Astrocyte of the hippocampus (primary cell): ENCODE measurements at places on chromosomes 12 and 14.

DNA sequence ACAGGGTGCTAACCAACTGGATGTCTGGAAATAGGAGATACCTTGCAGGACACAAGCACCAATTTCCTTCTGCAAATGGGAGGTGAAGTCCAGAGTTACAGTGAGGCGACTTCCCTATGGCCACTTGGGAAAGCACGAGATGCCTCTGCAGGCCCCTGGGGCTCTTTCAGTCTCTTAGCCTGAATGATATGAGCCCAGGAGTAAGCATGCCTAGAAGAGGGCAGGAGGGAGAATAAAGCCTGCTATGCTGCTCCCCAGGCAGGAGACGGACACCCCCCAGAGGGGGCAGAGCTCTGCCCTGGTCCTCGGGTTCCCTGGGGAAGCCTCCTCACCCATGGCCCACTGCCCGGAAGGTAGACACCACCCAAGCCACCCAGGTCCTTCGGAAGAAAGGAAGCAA is 105.1 kb downstream of the GCH1 start:
- no peak for DNase-seq

- DNase-seq: peak; percentile 77
Measured at GRCh38 chr12:102702447-102703114, 214.5 kb downstream of the PAH start.

DNA sequence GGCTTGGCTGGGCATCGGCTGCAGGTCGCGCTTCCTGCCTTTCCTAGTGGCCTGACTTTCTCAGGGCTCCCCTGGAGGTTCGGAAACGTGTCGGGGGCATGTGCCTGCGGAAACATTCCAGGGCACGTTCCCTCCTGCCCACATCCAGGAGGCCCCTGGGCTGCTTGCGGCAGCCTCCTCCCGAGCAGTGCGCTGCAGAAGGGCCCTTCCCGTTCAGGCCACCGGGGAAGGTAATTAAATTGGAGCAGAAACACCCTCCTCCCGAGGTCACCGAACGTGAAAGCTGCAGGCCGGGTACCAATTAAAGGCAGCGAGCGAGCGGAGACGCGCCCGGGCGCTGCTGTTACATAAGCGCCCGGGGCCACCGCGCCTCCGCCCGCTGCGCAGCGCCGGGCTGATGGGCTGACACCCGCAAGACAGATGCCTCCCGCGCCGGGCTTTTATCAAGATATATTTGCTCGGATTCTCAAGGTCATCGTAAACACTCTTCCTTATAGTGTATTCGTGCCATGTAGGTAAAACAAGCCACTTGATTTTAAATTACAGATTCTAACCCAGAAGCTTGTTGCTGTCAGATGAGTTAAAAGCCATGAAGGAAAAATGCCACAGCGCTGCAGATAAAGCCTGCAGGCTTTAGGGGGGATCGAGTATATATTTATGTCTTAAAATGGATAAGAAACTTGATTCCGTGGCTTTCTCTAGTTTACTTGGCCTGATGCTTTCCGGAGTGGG is 31.4 kb downstream of the SSPN start:
- peak; percentile 80 for DNase-seq

- no peak for DNase-seq
Measured at GRCh38 chr12:21998782-21999181, 47.2 kb upstream of the CMAS start.

- no peak for DNase-seq
Measured at GRCh38 chr14:73714656-73715081, 485 bp upstream of the PNMA1 start.

GRCh38 chr14:23376482-23377197 is at the start of gene CMTM5:
Gene CMTM5 (plus strand): TSS chr14:23377046. CDS start chr14:23377252, 206 bp downstream.
- DNase-seq: no peak

DNA sequence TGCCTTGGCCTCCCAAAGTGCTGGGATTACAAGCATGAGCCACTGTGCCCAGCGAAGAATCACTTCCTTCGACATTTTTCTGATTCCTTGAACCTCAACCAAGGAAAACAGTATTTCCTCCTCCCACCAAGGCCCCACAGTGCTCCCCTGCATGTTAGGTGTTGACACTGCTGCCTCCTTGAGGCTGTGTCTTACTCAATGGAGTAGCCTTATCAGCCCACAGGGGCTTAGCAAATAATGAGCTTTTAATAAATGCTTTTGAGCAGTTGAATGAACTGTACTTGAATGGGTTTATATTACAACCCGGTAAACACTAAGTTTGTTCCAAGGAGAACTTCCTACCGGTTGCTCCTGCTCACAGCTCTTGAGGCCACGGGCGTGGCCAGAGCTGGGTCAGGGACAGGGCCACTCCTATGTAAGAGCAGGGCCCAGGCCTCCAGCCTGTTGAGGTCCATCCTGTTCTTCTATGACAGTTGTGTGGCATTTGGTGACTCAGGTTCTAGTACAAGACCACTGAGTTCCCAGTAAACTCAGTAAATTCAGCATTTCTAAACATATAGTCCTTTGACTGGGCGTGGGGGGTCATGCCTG is 36.8 kb upstream of the TUBA1A start:
- peak; percentile 56 for DNase-seq

DNA sequence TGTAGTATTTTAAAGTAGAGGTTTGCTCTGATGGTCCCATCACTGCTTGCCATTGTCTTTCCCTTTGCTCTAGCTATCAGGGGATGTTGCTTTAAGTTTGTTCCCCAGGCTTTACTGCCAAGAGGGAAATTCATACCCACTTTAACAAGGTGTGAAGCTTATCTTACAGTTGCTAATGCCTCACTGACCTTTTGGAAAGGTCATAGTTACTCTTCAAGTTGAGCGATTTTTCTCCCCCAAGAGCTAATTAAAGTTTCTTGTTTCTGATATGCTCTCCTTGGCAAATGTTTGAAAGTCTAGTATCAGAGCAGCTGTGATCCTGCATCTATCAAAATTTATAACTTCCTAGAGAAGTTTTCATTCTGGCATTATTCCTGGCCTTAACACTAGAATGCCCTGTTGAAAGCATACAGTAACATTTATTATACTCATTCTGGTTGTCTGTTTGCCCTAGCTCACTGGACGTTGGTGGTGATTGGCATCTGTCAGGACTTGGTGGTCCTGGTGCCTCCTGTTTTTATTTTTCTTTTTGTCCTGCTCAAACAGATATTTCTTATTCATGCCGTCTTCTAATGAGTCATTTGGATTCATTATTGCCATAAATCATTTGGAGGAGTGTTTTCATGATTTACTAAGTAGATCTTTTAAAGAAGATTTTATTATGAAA is 8.1 kb downstream of the ATP2A2 start:
- DNase-seq: peak; percentile 16

DNA sequence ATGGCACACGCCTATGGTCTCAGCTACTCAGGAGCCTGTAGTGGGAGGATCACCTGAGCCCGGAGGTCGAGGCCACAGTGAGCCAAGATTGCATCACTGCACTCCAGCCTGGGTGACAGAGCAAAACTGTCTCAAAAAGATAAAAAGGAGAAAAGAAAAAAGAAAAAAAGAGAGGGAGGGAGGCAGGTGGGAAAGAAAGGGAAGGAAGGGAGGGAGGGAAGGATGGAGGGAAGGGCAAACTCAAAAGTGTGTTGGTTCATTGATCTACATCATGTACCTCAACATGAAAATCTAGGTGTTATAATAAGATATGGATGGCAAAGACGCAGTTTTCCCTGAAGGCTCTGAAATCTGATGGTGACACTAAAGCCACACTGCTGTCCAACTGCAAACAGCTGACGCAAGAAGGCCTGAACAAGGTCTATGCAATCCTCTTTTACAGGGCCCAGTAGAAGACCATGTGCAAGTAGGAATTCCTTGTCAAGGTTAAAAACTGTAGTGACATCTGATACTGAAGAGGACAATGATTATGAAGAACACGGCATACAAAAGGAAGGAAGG is 143.6 kb downstream of the ITPR2 start:
- no peak for DNase-seq

GRCh38 chr14:75222208-75222701 is 45.8 kb upstream of the TMED10 start:
- DNase-seq: peak; percentile 71

DNA sequence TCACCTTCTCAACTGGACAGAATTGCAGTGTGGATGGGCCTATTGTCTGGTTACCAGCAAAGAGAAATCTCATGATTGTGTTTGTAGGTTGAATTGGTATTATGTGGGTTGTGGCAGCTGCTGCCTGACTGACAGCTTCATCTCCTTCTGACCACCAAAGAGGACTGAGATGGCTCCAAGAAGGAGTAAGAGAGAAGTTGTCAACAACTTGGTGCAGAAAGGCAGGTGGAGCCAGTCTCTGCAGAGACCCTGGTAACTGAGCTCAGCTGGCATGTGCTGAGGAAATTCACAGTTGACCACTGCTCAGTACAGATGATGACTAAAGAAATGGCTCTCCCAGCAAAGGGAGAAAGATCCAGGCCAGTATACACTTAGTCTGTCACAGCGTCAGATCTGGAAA is 240.0 kb upstream of the AMIGO2 start:
- DNase-seq: no peak

GRCh38 chr12:43638806-43639205 is 86.8 kb upstream of the ADAMTS20 start:
- DNase-seq: no peak

DNA sequence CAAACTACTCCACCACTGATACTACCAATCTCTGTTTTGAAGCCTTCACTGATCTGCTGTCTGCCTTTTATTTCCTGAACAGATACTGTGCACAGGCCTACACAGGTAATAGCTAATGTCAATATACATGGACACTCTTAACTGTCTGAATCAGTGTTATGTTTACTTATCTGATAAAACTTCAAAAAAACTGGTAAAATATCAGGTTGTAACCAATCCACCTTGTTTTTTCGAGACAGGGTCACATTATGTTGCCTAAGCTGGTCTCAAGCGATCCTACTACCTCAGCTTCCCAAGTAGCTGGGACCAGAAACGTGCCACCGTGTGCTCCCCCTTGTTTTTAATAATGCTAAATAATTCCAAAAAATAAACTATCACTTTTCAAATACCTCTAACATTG is 43.5 kb downstream of the HECTD1 start:
- no peak for DNase-seq

DNA sequence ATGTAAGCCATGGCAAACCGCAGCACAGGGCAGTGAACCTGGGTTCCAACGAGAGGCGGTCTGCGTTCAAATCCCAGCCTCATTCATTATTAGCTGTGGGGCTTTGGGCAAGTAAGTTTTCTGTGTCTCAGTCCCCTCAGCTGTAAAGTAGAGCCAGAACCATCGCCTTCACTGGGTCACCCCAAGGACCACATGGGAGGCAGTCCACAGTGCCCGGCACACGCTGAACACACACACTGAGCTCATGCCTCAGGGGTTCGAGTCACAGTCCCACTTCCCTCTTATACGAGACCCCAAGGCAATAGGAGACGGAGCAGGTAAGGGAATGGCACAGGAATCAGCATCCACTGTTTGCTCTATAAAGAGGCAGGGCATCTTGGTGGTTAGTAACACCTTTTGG is 19.1 kb downstream of the LRTM2 start:
- DNase-seq: no peak

DNA sequence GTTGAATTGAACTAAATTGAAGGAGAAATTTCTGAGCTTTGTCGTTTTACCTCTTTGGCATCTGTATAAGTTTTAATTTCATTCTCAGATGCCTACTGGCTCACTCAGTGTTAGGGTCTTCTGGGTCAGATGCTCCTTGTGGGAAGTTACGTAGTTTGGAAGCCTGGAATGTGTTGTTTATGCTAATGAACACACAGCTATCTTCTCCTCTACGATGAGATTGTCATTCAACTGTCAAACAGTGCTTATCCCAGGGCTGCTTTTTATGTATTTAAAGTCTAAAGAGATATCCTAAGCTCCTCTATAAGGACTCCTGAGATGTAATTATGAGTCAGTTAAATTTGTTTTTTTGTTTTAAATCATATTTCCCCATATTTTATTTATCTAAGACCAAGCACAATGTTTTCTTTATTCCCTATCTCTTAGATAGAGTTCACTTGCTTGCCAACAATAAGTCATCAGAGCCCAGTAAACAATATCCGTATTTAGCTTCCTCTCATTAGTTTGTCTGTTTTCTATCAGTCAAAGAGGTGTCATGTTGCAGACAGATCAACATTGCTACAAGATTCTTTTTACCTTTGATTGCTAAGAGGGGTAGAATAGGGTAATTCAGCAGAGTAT is 368.0 kb upstream of the PDE3A start:
- DNase-seq: no peak

DNA sequence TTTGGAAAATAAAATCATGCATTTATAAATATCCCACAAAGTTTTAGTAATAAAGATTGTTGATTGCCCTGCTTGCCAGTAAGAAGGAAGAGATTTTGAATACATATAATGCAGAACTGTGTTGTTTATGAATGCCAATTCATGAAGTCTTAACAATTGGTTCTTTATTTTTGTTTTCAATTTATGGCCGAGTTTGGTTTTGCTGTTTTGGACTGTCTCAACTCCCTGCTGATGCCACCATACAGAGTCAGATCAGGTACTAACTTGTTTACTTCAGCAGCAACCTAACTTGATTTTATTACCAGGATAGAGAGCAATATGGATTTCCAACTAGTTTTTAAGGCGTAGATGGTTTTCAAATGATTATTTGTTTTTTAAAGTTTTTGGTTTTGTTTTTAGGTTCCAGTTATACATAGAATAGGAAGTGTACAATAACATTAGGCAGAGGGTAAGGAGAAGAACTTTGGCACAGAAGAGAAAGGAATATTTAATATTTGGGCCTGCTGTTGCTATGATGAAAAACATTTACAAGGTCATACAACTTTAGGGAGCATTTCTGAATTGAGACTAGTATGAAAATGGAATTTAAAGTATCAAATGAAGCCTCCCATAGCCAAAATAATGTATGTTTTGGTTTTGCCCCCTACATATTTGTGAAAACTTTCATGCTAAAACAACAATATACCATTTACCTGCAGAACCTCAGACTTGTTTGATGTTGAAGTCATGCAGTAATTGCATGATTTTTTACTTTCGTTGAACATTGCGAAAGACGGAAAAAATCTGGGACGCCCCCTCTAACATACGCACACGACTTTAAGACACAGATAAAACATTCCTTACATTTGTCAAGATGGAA is 904 bp upstream of the FAM177A1 start:
- no peak for DNase-seq

- no peak for DNase-seq
Measured at GRCh38 chr14:88490168-88490567, 64.6 kb downstream of the PTPN21 start.

DNA sequence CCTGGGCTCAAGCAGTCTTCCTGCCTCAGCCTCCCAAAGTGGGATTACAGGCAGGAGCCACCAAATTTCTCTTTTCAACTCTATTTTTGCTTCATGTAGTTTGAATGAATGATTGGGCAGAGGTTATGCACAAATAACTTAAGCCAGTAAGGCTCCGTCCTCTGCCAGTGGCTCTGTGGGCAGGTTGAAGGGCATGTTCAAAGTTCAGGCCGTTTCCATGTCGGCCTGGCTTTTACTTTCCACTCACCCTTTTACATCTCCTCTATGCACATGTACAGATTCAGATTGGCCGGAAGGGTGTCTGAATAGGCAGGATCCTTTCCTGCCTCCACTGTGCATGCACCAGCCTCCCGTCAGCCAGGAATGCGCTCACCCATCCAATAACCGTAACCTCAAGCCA is 132.3 kb downstream of the EML1 start:
- no peak for DNase-seq

DNA sequence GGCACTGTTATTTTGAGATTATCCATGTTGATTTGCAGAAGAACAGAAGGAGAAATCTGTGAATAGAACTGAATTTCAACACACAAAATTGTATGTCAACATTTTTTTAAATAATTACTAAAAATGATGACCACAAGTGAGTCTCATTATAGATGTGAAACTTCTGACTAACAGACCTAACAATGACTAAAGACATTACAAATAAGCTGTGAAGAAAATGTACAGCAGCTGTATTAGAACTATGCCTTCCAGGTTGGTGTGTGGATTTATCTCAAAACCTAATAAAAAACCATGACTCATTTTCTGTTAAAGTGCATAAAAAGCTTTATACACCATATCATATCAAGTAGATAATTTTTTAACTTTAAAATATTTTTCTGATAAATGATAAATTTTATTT is 22.5 kb upstream of the FOXG1 start:
- DNase-seq: no peak
